ENCODE measurements at places on chromosomes 2 and 18.
A peak's percentile ranks its signal among the peaks of the same experiment; 100 is the strongest.

GRCh38 chr2:19111354-19111753 is 247.1 kb downstream of the OSR1 start:
- no peak for DNase-seq

- no peak for DNase-seq
These were observed 237.0 kb downstream of the HNMT start for GRCh38 chr2:138201286-138201685.

- no peak for DNase-seq
These were observed 42.5 kb upstream of the TTC32 start for GRCh38 chr2:19944205-19944845.

DNA sequence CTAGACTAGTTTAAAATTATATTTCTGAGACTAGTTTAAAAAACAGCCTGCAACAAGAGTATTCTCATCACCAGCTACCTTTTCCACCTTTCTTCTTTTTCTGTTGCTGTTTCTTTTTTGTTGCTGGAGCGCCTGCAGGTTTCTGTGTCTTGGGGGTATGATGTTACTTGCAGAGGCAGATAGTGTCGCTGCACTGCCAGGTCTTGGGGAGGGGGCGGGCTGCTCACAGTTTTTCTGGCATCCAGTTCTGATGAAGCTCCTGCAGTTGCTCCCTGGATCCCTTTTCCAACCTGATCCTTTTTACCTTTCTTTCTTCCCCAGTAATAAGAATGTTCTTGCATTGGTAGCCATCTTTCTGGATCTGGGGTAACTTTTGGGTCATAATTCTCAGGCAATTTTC is 8.0 kb upstream of the C18orf32 start:
- no peak for DNase-seq

- no peak for DNase-seq
These were observed 666.5 kb downstream of the DCDC2C start for GRCh38 chr2:4369826-4370419.

- no peak for DNase-seq
These were observed 62.1 kb downstream of the LBH start for GRCh38 chr2:30293303-30293921.

DNA sequence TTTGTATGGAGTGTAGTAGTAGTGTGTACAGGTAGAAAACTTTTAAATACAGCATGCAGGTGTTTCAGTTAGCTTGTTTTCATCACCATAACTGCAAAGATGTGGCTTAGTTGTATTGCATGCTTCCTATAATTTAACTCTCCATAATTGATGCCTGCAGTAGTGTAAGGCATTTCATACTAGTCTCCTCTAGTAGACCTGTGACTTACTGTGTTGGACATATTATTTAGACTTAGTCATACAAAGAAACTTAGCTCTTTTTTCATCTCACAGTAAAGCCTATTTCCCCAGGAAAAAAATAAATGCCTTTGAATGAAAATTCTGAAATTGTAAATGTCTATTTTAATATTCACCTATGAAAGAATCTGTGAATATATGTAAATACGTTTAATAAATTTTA is 52.8 kb upstream of the TWSG1 start:
- DNase-seq, result no peak

GRCh38 chr2:62374301-62375112 is 131.5 kb downstream of the TMEM17 start:
- no peak for DNase-seq

DNA sequence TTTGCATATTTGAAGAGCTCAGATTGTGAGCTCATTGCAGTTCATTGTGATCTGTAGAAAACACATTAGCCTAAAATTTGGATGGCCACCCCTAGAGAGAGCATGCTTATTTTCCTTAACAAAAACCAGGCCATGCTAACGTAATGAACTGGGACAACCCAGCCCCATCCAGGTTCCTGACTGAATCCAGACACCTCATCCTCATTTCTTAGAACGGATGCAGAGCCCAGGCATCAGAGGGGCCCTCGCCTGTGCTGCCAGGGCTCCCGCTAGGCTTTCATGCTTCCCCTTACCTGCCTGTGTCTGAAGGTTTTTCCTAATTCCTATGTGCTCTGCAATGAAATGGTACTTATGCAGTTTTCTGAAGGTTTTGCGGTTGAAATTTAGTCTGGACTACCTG is 171.1 kb downstream of the CCDC102B start:
- no peak for DNase-seq

- DNase-seq, result no peak
These were observed 44.7 kb downstream of the FAM210A start for GRCh38 chr18:13681701-13682100.

DNA sequence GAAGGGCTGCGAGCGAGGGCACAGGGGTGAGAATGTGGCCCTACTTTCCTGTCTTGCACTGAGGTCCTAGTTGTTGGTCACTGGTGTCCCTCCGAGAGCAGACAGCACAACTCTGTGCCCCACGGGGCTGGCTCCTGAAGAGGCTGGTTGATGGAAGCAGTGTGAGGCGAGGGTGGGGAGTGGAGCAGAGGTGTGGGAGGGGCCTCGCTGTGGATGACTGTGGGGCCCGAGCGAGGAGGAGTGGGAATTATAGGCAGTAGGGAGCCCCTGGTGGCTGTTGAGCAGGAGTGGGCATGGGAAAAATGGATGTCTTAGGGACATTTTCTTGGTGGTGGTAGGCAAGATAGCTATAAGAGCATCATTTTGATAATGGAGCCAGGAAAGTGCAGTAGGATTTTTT is 660.5 kb upstream of the HS6ST1 start:
- DNase-seq, result no peak

GRCh38 chr2:115825912-115826311 is 1383.5 kb downstream of the DPP10 start:
- DNase-seq, result no peak

DNA sequence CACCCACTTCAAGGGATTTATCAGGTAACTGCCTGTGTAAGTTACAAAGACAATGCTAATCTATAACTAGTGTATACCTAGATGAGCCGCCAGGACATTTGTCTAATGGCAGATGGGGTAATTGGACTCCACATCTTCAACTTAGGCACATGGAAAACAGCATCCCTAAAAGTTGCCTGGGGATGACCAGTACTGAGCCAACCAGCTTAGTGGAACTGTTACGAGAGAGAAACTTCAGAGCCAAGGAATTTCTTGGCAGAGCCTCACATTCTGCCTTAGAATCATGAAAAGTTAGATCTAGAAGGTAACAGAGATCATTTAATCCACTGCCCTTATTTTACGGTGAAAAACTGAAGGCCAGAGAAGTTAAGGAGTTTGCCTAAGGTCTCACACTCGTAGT is 15.5 kb upstream of the CLASP1 start:
- DNase-seq, result no peak

GRCh38 chr2:72148837-72149555 is 1.3 kb upstream of the CYP26B1 start:
- DNase-seq, result peak; percentile 84

DNA sequence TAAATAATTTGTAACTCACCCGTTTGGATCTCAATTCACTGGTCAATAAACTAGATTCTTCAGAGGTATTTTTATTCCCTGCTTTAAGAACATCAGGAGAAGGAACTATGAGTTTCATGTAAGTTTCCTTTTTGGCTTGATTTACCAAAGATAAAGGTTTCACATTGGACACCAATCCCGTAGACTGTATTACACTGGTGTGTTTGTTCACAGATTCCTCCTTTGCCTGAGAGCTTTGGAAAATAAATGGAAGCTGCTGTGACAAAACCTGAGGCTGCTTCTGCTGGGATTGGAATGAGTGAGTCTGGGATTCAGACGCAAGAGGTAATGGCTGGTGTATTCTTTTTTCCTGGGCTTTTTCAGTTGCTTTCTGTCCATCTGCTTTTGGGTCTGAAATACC is 151.8 kb upstream of the WDSUB1 start:
- no peak for DNase-seq

Measured in right forelimb (tissue), 1 donor.